HCT116 (cell line): ENCODE measurements at places on chromosomes 6 and 20. TPM values are rescaled to one million over a fixed set of nuclear protein-coding genes. Genes with fewer than 3 reads are reported as not detected.

LY6G6C gene
- 0.54 TPM for total RNA-seq

SAMD3 gene
- 7.5 TPM for total RNA-seq

C6orf52 gene
- total RNA-seq, result 3.9 TPM

LBP gene
- total RNA-seq, result 0.15 TPM

- DNase-seq, result no peak
These were observed 54.8 kb upstream of the EDN1 start for GRCh38 chr6:12235341-12235740.

DNA sequence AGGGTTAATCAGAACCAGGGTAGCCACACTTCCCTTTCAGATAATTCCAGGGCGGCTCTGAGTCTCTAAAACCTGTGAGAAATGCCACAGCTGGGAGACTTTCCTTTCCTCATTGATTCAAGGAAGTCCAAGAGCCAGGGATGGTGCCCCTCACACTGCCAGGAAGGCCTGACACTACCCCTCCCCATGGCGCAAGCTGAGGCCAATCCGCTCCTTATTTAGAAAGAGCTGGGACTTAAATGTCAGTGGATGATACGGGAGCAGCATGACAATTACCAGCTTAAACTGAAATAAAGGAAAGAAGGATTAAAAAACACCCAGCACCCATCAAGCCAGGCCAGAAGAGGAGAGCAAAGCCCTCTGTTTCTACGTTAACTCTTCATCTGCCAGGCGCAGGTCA, 244.4 kb downstream of the LRFN2 start:
- DNase-seq, result no peak

DNA sequence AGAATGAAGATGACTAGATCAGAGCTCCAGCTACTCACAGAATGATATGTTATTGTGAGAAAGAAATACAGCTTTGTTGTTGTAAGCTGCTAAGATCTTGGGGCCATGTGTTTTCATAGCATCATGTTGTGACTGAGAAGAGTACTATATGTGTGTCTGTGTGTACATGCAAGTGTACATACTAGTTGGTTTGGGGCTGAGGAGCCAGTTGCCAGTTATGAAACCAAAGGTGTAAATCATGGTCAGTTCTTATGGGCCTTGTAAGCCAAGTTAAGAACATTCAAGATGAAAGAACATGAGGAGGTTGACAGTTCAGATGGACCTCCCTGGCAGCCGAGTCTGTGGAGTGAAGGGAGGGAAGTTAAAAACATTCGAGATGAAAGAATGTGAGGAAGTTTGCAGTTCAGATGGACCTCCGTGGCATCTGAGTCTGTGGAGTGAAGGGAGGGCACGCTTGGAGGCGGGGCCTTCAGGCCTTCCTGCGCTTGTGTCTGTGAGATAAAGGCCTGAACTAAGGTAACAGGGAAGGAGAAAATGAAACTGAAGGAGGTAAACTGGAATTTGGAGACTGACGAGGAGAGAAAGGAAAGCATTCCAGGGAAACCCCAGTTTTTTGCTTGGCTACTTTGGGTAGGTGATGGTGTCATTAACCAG, 13.9 kb downstream of the AFDN start:
- no peak for DNase-seq
